ENCODE measurements at places on chromosomes 2 and 18. TPM values are rescaled to one million over a fixed set of nuclear protein-coding genes. Genes with fewer than 3 reads are reported as not detected.
A peak's percentile ranks its signal among the peaks of the same experiment; 100 is the strongest.

DNA sequence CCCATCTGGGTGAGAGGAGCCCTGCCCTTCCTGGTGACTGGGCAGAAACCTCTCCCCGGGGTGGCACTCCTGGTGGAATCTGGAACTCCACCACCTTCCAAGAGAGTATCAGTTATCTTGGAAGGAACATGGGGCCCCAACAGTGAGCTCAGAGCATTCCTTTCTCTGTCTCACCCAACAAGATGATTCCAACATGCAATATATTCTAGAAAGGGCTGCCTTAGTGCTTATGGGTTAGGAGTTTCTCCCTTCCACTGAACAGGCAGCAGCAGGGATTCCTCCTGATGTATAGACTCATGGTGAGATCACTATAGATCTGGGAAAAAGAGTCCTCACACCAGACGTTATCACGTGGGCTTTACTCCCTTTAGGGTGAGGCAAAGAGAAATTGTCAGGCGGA is 147.1 kb downstream of the COL4A4 start:
- DNase-seq = no peak

DNA sequence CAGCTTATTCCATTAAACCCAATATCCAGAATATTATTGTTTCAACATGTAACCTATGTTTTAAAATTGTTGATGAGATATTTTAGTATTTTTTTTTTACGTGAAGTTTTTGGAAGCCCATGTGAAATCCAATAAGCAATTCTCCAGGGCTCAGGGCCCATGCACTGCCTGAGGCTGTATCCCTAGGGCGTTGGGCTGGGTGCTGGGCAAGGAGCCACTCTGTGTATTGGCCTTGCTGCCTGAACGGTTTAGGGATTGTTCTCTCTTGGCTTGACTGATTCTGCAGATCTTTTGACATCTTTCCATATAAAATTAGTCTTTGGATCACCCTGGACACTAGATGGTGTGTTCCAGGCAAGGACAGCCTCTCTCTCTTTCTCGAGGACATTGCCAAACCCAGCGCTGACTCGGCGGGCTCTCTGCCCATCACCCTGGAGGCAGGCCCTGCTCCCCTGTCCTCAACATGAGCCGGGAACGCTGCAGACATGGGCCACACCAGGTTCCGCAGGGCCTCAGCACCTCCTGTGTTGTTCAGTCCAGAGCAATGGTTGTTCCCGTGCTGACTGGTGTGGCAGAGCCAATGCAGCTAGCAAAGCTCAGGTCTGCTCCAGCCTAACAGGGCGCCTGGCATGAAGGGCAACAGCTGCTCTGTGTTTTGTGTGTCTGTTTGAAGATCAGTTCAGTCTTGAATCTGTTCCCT is 163.0 kb downstream of the SEPTIN10 start:
- no peak for DNase-seq

The GREB1L gene
- total RNA-seq = not detected

The LAMA3 gene
- not detected for total RNA-seq

DNA sequence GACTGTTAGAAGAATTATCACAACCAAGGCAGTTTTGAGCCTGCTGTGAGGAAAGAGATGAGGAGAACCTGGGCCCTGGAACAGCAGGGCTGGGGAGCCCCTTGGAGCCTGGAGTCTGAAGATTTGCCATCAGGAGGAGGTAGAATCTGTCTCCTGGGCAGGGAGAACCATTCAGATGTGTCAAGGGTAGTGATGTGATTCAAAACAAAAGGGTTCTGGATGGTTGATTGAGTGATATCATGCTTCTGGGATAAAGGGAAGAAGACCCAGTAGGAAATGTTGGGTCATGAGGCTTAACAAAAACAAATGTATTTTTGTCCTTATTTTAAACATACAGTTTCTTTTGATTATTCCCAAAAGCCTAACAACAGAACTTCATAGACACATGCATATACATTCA is 28.6 kb downstream of the RNF144A start:
- no peak for DNase-seq

The IL1A gene
- 2.2 TPM for total RNA-seq

The RAX gene
- not detected for total RNA-seq

GRCh38 chr2:125398738-125399524 is 1257.0 kb upstream of the GYPC start:
- no peak for DNase-seq

The CYP27A1 gene
- total RNA-seq = 1.2 TPM

DNA sequence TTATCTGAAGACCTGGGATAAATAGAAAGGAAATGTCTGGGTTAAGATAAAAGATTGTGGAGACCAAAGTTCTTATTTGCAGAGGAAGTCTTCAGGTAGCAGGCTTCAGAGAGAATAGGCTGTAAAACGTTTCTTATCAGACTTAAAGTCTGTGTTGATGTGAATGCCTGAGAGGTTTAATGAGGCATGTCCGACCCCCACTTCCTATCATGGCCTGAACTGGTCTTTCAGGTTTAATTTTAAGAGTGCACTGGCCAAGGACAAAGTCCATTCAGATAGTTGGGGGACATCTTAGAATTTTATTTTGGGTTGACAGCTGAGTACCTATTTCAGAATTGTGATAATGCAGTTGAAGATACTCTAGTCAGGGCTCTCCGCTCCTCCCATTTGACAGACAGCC is 92.1 kb downstream of the ATL2 start:
- no peak for DNase-seq

- DNase-seq = no peak
These were observed 207.6 kb downstream of the AGAP1 start for GRCh38 chr2:235701206-235701981.

DNA sequence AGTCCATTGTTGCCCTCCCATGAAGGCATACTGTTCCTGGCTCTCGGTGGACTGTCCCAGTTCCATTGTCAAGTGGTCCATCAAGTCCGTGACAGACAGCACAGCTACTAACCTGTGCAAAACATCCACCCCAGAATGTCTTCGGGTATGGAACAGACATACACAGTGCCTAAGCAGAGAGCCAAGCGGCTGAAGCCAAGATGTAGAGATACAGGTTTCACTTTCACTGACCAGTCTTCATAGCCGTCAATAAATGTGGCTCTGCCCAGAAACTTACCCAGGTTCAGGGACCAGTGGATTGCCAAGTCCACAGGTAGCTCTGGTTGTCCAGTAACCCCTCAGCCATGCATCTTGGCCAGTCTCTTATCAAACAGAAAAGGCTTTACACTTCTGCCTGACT is 10.7 kb upstream of the PAPOLG start:
- no peak for DNase-seq

DNA sequence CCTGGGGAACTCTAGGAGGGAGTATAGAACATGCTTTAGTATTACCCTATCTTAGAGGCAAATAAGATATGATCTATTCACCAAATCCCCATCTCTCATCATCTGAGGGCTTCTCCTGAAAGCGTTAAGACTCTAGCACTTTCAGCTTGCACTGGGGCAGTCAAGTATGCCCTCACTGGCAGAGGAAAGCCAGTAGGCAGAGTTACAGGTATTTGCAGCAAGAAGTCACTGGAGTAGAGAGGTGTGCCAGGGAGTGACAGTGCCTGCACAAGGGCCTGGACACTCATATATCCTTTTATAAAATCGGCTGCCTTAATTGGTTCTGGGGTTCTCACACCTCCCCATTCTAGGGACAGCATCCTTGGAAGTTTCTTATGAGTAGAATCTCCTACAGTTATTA is 31.9 kb upstream of the CCDC85A start:
- no peak for DNase-seq

- no peak for DNase-seq
These were observed 2.3 kb downstream of the HSPD1 start for GRCh38 chr2:197497326-197497725.

DNA sequence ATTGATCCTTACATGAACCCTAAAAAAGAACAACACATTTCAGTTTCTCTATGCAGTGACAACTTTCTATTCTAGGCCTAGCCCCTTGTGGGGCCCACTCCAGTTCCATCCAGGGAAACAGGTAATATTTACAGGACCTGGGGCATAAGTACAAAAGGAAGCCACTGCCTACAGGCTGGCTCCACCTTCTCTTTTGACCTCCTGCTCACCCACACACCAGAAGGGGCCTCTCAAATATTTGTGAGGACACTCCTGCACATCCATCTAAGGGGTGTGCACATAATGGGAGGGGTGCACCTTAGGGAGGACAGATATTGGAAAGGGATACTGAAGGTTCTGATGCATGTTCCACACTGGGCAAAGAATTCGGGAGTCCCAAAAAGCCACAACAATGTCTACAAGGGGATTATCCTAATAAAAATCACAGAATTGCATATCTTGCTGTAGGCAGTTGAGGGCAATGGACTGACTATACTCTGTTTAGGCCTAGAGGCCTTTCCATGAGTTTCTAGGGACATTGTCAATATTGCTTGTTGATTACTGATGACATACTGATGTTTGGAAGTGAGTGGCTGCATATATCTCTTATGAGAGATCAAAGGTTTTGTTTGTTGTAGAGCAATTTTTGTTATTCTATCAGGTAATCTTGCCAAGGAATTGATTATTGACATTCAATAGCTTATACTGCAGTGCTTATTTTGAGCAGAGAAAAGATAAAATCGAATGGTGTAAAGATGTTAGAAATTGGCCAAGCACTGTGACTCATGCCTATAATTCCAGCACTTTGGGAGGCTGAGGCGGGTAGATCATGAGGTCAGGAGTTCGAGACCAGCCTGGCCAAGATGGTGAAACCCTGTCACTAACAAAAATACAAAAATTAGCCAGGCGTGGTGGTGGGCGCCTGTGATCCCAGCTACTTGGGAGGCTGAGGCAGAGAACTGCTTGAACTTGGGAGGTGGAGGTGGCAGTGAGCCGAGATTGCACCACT is 23.8 kb upstream of the HNRNPA3 start:
- DNase-seq = no peak

The GKN2 gene
- not detected for total RNA-seq

The PRSS56 gene
- total RNA-seq = not detected

DNA sequence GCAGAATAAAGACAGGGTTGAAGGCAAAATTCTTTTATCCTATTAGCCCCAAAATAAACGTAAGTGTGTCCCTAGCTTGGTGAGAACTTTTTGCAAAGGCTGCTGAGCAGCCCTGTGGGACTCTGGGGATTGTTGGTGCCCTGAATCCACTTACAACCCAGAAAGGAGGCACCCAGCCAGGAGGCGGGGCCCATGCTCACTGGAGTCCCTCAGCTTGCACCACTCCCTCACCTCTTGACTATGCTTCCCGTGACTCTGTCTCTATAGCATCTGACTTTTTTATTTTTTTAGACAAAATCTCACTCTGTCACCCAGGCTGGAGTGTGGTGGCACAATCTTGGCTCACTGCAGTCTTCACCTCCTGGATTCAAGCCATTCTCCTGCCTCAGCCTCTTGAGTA is 15.8 kb upstream of the COL6A3 start:
- DNase-seq = no peak

The SLC19A3 gene
- total RNA-seq = not detected

The PAX8 gene
- 2.3 TPM for total RNA-seq

The ZSWIM2 gene
- not detected for total RNA-seq

The GALNT14 gene
- total RNA-seq = 0.62 TPM

The DNER gene
- not detected for total RNA-seq

DNA sequence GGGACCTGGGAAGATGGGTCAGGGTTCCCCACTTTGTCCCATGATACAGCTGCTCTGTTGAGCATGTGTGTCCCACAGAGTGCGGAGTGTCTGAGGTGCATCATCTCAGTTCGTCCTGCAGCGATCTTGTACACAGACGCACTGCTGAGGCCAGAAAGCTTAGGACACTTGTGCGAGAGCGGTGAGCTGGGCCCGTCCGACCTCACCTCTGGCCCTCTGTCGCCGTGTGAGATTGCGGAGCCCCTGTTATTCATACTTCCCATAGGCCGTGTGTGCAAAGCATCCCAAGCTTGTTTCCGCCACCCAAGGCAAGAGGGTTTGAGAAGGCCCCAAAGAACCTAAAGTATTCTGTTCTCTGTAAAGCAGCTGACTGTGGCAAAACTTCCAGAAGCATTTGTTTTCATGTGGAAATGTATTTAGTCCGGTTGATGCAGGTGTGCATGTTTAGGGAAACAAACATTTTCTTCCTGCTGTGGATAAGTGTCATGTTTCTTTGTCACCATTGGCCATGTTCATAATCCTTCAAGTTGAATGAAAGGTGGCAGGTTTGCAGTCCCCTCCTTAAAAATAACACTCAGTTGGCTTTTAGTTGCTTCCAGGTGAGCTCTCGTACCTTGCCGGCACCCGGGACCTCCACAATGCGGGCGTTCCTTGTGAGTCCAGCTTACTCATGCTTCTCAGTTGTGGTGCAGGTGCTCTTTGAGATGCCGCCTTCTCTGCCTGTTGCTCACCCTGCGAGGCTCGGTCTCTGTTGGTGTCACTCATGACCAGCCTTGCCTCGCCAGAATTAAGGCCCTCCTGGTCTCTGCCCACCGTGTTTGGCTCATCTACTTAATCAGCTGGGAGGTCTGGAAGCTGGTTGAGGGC is 5.3 kb downstream of the AGAP1 start:
- no peak for DNase-seq

GRCh38 chr2:43126817-43127207 is 99.6 kb downstream of the ZFP36L2 start:
- DNase-seq = no peak

The ALPI gene
- total RNA-seq = not detected

- DNase-seq = no peak
These were observed 38.8 kb downstream of the LIMS1 start for GRCh38 chr2:108573061-108573460.

- DNase-seq = no peak
These were observed 41.2 kb downstream of the RALBP1 start for GRCh38 chr18:9516437-9517064.

DNA sequence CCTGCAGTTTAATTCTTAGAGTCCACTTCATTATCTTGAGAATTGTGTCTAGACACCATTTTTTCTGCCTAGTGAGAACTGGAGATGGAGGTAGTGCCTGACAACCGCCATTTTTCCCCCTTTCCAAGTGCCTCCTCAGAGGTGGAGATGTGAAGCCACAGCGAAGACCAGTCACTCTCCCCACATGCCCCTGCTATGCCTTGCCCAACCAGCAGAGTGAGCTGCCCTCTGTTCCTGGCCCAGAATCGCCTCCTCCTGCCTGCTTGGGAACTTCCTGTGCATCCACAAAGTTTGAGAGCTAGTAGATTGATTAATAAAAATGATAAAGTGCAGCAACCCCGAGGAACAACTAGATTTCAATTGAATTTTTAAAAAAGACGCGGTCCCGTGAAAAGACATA is 123.3 kb downstream of the CLIP4 start:
- DNase-seq = no peak

- DNase-seq = no peak
These were observed 17.6 kb downstream of the CDC42EP3 start for GRCh38 chr2:37653805-37654378.

The SLC16A14 gene
- total RNA-seq = 1.0 TPM

DNA sequence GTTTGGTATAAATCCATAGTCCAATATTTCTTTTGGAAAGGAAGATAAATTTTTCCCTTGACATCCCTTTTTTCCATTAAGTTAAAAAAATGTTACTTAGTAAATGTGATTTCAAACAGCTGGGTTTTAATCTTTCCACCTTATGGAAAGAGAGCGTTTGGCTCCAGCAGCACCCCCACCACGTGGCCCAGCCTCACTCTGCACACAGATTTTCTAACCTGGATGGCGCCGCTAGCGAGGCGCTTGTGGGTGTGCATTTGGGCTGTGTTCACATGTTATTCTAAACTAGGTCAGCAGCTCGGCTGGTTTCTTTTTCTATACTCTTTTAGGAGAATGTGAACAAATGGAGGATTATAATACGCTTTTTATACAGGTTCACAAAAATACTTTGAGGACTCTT is 218.0 kb downstream of the LDLRAD4 start:
- DNase-seq = peak; percentile 18
